ENCODE measurements at places on chromosomes 2 and 18. TPM values are rescaled to one million over a fixed set of nuclear protein-coding genes. Genes with fewer than 3 reads are reported as not detected.

Gene ZSWIM2
- total RNA-seq: not detected

Gene LAMA3
- total RNA-seq: 52.1 TPM

Gene PROM2
- total RNA-seq: 0.01 TPM

Gene LMAN1
- 23.2 TPM for total RNA-seq

Gene DNAJC5G
- not detected for total RNA-seq

Gene SP140
- total RNA-seq: 0.16 TPM

Gene GLI2
- 22.1 TPM for total RNA-seq

Gene CD207
- not detected for total RNA-seq

Gene CYS1
- 1.5 TPM for total RNA-seq

Gene COL4A4
- 1.5 TPM for total RNA-seq

Gene KYNU
- 242 TPM for total RNA-seq

Gene UPP2
- total RNA-seq: not detected

Gene UNC50
- total RNA-seq: 45.8 TPM

Gene CFAP65
- 0.16 TPM for total RNA-seq

Gene C1QL2
- total RNA-seq: 0.48 TPM

Gene PLA2R1
- 2.6 TPM for total RNA-seq

Gene HK2
- total RNA-seq: 0.95 TPM

Gene TMEM182
- 4.4 TPM for total RNA-seq

Gene TTN
- 0.01 TPM for total RNA-seq

Gene CNTNAP5
- total RNA-seq: not detected

Gene CCL20
- total RNA-seq: 7.8 TPM

Gene MC4R
- not detected for total RNA-seq

Gene CNRIP1
- 1.8 TPM for total RNA-seq

Gene PDE11A
- total RNA-seq: 0.30 TPM

Gene COLEC12
- 0.06 TPM for total RNA-seq

Gene IL36RN
- total RNA-seq: 0.14 TPM

Gene XDH
- 1.4 TPM for total RNA-seq

Gene NRP2
- total RNA-seq: 134 TPM

Gene CXCR4
- total RNA-seq: 0.56 TPM

Gene CCDC150
- 5.3 TPM for total RNA-seq

Gene FMNL2
- 26.6 TPM for total RNA-seq

Gene KLHL41
- 0.13 TPM for total RNA-seq

Gene FN1
- 307 TPM for total RNA-seq

Gene ERLEC1
- 60.2 TPM for total RNA-seq

Gene BCL2L11
- total RNA-seq: 7.8 TPM

Gene AQP12A
- not detected for total RNA-seq

Gene HOXD12
- not detected for total RNA-seq

Gene G6PC2
- not detected for total RNA-seq

Gene M1AP
- total RNA-seq: not detected

Gene CNDP1
- not detected for total RNA-seq

Gene NT5C1B
- not detected for total RNA-seq
